ENCODE measurements at places on chromosomes 11 and 22.

- DNase-seq: no peak
Observed at GRCh38 chr22:20110359-20110985, 5.4 kb upstream of the RANBP1 start.

GRCh38 chr11:122645847-122646246 is 9.7 kb upstream of the UBASH3B start:
- DNase-seq: no peak

DNA sequence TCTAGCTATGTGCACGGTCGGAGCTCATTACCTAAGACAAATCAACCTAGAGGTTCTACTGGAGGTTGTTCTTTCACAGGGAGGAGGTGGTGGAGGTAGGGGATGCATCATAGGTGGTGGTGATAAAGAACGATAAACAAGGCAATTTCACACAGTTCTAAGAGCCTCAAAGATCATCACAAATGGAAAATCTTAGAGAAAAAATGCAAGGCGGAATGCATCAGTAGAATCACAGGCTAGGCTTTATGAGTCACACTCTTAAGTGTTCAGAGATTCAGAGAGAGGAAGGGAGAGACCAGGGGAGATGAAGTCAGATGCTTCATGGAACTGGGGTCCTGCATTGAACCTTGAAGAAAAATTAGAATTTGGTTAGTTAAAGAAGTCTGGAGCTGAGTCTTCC is 58.3 kb downstream of the TMPRSS5 start:
- DNase-seq: no peak

- no peak for DNase-seq
Observed at GRCh38 chr11:99019696-99020095, 1.1 kb upstream of the CNTN5 start.

DNA sequence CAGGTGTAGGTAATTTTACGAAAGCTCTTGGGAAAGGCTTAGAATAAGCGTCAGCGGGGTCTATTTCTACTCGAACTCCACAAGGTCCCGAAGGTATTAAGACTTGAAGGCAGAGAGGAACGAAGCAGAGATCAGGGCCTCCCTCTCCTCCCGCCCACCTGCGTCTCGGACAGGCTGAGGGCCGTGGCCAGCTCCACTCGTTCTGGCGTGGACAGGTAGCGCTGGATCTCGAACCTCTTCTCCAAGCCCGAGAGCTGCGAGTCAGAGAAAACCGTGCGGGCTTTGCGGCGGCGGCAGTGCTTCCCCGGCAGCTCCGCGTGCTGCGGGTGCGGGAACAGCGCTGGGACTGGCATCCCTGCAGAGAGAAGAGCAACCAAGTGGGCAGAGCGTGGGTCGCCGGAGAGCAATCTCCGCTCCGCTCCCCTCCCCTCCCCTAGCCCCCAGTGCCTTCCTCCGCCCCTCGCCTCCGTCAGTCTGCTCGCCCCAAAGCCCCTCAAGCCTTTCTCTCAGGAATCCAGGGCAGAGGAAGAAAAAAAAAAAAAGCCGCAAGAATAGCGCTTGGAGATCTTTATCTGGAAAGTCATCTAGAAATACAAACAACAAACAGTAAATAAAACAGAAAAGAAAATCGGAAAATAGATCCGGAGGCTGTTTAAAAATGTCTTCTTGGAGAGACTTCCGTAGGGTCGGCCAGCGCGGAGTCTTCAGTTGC is 2.4 kb downstream of the BSX start:
- no peak for DNase-seq

DNA sequence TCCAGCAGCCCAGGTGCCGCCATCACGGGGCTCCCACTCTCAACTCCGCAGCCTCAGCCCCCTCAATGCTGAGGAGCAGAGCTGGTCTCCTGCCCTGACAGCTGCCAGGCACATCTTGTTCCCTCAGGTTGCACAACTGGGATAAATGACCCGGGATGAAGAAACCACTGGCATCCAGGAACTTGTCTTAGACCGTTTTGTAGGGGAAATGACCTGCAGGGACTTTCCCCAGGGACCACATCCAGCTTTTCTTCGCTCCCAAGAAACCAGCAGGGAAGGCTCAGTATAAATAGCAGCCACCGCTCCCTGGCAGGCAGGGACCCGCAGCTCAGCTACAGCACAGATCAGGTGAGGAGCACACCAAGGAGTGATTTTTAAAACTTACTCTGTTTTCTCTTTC is at the start of gene SAA1:
SAA1 (plus strand) TSS at position 316 of the 400 bp plus-strand sequence. CDS start 624 bp downstream, outside the sequence.
- DNase-seq: no peak
